T-helper 17 cell (primary cell): ENCODE measurements at places on chromosomes 13 and 19.

GRCh38 chr13:31431722-31432137 lies 232.0 kb downstream of the B3GLCT start:
- peak; percentile 15 for DNase-seq

DNA sequence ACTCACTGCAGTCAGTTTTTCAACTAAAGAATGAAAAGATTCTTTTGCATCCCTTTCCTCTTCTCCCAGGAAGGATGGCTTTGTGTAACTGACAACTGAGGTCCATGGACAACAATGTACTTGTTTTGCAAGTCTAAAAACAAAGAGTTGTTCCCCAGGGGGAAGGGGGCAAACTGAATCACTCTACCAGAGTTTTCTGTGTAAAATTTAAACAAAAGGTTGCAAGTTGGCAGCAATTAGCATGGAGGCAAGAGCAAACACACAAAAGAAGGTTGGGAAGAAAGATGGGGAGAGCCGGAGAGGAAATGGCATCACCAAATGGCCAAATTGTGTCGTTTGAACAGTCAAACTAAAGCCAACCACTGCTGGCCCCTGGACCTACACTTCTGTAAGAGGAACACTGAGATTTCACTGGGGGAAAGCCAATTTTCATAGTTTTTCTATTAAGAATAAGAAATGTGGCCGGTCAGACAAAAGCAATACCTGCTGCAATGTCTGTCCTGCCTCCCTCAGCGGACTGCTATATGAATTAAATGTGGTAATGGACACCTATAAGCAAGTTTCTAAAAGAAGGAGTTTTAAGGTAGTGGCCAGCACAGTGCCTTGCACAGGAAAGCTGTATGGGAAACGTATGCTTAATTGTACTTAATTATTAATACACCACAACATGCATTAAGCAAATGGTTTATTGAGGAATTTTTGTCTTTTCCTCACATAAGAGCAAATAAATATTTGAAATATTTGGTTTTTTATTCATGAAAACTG lies 16.1 kb upstream of the SACS start:
- no peak for DNase-seq

DNA sequence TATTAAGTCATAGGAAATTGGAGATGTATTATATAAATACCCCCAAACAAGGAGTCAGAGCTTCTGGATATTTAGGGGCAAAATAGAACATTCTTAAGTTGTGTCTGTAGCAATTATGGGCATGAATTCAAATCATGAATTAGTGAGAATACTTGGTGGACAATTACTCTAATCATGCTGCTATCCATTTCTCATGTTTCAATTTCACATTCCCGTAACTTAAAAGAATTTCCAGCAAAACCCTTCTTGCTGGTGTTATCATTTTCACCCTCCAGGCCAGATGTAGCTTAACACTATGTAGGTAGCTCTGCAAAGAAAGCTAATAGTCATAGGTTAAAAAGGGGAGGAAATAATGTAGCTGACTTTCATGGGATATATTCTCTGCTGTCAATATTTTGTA lies 136.1 kb downstream of the PCDH9 start:
- DNase-seq: no peak

GRCh38 chr13:72565893-72566292 lies 161.5 kb downstream of the MZT1 start:
- DNase-seq: no peak

DNA sequence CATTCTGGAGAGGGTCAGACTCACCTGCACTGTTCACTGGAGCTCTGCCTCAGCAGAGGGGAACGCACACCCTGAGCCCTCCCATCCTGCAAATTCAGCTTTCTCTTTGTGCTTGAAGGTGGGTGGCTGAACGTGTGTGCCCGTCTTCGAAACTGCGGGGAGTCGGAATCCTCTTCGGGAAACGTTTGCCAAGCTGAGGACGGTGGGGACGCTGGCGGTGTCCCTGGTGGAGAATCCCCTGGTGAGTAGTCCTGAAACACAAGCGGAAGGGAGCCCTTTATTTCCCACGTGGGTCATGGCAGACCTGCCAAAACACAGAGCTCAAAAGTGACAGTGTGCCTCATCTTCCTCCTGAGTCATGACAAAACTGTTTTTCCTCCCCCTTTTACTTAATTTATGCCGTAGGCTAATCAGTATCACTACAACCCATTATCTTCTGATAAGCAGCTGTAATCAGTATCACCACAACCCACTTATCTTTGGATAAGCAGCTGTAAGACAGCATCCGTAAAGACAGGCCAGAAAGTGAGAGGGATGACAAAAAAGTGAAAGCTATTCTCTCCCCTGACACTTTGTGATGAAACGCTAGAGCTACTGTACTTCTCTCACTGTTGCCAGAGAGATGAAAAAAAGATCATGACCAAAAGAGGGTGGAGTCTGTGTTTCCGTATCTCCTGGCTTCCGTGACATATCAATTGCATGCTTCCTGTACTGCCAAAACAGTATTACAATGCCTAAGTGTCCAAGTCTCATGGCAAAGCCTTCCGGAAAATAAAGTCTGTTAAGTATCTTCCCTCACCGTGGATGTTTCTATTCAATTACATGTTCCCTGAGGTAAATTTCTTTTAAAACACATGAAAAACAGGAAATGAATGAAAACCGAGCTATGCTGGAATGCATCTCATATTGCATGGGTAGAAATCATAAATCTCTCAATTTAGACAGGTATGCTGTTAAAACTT lies 155.5 kb downstream of the TBC1D4 start:
- peak; percentile 13 for DNase-seq

- DNase-seq: no peak
Observed at GRCh38 chr13:37685206-37685605, 86.6 kb upstream of the POSTN start.

DNA sequence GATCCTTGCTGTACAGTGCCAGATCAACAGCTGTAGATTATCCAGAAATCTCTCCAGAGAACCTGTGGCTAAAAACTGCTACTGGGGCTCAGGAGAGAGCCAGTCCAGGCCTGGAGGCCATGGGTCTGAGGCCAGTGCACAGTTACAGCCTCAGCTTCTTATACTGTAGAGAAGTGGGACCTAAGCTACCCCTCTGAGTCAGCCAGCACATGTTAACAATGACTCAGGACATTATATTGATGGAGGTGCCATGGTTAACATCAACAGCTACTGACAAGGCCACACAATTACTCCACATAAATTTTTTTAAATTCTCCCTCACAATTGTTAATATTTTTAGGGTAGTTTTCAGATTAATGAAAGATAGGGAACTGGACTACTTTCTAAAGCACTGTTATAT lies 138.5 kb downstream of the RBM26 start:
- DNase-seq: no peak

GRCh38 chr13:31036731-31037695 lies 104.6 kb downstream of the TEX26 start:
- DNase-seq: no peak

GRCh38 chr13:104466016-104466415 lies 1399.8 kb upstream of the SLC10A2 start:
- DNase-seq: no peak

DNA sequence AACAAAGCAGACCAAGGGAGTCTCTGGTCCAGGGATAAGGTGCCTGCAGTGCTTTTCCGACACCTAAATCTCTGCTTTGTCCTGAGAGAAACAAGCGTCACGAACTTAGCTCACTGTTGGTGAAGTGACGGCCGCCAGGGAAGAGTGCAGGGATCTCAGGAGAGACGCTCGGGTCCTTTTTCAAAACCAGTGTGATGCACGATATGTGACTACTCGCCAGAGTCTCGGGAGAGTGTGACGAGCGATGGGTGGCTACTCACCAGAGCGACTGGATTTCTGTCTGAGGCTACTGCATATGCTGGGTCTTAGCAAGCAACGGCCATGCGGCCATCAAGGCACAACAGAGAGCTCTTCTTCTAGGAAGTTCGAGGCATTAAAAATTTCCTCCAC lies 16.5 kb upstream of the CFAP97D2 start:
- no peak for DNase-seq

GRCh38 chr13:28761586-28761985 lies 42.8 kb upstream of the SLC46A3 start:
- DNase-seq: no peak

- DNase-seq: no peak
Observed at GRCh38 chr19:34226036-34226435, 28.3 kb upstream of the GARRE1 start.

DNA sequence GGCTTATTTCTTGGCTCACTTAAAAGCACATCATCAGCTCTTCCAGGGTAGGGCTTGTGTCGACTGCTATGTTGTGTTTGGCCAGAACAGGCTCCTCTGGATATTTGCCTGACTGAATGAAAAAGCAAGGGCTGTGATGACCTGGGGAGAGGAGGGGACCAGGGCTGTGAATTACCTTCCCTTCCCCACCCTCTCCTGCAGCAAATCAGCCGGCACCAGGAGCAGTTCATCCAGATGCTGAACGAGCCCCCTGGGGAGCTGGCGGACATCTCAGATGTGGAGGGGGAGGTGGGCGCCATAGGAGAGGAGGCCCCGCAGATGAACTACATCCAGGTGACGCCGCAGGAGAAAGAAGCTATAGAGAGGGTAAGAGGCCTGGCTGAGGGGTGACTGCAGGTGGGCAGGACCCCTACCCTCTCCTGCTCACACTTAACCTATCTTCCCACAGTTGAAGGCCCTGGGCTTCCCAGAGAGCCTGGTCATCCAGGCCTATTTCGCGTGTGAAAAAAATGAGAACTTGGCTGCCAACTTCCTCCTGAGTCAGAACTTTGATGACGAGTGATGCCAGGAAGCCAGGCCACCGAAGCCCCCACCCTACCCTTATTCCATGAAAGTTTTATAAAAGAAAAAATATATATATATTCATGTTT lies 4.4 kb downstream of the GADD45GIP1 start:
- no peak for DNase-seq

DNA sequence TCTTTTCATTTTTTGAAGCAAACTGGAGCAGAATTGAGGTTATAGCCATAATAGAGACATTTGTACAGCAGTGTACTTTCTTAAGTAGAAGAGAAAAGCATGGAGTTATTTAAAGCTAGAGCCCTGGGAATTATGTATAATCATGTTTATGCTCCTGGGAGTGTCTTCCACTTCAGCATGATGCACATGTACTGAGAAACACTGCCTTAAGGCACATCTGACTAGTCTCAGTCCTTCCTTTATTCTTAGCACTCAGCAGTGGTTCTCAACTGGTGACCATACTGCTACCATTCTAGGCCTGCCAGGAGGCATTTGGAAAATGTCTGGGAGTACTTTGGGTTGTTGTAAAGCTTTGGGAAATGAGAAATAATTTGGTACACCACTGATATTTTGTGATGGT lies 45.8 kb downstream of the VWA8 start:
- DNase-seq: no peak

DNA sequence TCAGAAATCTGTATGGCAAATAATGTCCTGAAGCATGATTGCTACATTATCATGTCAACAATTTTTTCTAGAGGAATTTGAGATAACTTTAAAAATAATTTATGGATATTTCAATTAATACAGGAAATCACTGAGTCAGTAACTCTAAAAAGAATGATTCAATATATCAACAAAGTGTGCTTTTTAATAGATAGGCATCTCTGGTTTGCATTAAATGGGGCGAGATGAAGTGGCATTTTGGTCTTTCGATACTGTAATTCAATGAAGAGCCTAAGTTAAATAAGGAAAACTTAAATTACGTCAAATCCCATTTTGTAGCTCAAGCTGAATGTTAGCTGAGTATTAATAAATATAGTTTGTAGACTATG lies 342.8 kb downstream of the DACH1 start:
- DNase-seq: no peak

- DNase-seq: no peak
Observed at GRCh38 chr19:21492947-21493906, 12.2 kb upstream of the ZNF429 start.

DNA sequence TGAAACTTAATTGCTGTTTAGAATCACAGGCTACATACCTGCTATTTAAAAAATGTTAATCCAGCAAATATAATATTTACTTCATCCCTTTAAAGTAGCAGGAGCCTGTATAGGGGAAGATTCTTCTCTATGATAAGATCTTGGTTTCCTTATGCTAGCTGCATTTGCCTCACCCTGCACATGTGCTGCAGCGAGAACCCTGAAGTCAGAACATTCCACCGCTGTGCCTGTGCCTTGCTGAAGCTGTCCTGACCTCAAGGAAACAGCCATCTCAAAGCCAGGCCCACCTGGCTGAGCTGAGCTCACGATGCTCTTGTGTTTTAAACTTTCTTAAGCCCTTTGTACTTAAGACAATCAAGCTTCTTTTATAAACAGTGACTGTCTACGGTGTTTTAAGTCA lies 355.0 kb upstream of the PCDH20 start:
- DNase-seq: no peak

DNA sequence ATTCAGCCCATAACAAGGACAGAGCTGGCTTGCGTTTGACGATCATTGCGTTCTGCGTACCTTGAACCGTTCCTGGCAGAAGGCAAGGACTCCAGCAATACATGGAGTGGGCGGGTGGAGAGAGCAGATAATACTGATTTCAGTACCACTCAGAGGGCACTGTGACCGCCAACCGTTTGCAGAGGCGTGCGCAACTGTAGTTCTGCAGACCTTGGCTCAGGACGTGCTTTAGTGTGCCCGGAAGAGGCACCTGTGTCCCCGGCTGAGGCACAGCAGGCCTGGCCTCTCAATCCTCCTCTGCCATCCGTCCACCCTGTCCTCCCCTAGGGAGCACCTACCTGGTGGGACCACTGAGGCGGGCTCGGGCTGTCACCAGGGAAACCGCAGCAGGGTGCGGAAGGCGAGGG lies 117.6 kb upstream of the USP29 start:
- DNase-seq: no peak

GRCh38 chr19:48946463-48947257 lies 8.0 kb upstream of the BAX start:
- no peak for DNase-seq
